ENCODE measurements at places on chromosomes 7 and 10.

DNA sequence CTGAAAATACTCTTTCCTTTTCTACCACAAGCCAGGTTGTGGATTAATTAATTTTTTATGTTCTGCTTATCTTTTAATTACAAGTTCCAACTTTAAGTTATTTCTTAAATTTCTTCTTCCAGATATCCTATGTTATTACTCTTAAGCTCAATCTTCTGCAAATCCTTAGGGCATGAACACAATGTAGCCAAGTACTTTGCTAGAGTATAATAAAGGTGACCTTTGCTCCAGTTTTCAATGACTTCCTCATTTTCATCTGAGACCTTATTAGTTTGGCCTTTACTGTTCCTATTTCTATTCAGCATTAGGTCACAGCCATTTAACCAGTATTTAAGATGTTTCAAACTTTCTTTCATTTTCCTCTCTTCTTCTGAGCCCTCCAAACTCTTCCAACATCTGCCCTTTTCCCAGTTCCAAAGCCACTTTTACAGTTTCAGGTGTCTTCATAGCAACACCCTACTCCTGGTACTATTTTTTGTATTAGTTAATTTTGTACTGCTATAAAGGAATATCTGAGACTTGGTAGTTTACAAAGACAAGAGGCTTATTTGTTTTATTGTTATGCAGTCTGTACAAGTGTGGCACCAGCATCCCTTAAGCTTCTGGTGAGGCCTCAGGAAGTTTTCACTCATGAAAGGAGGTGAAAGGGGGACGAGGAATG is 886.2 kb upstream of the GHITM start:
- DNase-seq = no peak

GRCh38 chr10:98253499-98253898 is 14.5 kb downstream of the LOXL4 start:
- no peak for DNase-seq

DNA sequence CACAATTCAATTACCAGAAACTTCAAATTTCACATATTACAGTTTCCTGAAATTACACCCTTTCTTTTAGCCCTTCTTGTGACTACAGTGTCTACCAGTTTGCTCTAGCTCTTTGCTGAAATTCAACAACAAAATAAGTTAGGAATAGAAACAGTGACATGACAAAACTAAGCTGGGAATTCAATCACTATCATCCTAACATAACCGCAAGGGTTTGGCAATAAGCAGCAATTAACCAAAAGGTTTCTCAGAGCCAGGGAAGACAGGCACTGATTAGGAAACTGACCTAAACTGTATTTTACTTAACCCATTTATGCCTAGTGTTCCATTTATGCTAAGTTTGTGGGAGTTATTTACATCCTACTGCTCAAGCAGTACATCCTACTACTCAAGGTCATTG is 31.3 kb downstream of the HIBADH start:
- DNase-seq = no peak

DNA sequence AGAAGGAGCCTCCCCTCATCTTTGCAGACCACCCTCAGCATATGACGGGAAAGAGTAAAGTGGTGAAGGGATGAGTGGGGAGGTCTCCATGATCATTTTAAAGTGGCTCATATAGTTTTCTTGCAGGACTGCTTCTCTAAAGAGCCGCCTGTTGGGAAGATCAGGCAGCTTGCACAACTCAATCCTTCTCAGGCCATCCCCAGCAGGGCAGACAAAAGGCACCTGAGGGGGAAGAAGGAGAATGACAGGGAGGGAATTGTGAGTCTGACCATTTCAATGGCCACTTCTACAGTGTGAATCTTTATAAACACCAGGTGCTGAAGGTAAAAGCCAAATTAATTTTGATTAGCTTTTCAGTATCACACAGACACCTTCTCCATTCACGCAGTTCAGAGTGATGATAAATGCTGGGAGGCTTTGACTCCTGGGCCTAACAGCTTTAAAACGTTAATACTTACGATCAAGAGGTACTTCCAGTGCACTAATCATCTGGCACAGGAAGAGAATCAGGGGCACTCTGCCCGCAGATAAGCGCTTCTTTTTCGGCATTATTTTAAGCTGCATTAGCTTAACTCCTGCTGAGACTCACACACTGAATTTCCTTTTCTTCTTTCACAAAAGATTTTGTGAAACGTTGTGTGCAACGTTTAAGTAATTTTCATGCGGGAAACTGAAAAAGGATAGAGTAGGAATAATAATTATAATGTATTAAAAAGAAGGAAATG is 109.5 kb upstream of the LAMB4 start:
- DNase-seq = no peak

GRCh38 chr7:55534262-55534915 is 37.9 kb downstream of the VOPP1 start:
- peak; percentile 70 for DNase-seq

GRCh38 chr10:54368984-54369383 is 432.0 kb downstream of the PCDH15 start:
- DNase-seq = no peak

GRCh38 chr10:88500656-88501055 is 82.5 kb downstream of the RNLS start:
- no peak for DNase-seq

DNA sequence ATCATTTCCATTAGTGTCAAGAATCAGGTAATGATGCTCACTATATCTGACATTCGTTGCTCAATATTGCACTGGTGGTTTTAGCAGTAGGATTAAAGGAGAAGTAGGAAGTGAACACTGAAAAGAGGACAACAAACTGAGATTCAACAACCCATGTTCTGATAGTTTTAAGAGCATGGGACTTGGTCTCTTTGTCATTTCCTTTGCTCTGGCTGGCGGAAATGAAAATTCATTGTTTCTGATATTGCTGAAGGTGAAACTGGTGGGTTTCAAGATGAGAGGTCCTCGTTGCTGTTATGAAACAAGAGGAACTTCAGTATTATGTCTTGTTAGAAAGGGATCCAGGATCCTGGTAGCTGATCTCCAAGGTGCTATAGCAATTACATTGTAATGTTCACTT is 129.0 kb downstream of the DNAH11 start:
- DNase-seq = no peak

DNA sequence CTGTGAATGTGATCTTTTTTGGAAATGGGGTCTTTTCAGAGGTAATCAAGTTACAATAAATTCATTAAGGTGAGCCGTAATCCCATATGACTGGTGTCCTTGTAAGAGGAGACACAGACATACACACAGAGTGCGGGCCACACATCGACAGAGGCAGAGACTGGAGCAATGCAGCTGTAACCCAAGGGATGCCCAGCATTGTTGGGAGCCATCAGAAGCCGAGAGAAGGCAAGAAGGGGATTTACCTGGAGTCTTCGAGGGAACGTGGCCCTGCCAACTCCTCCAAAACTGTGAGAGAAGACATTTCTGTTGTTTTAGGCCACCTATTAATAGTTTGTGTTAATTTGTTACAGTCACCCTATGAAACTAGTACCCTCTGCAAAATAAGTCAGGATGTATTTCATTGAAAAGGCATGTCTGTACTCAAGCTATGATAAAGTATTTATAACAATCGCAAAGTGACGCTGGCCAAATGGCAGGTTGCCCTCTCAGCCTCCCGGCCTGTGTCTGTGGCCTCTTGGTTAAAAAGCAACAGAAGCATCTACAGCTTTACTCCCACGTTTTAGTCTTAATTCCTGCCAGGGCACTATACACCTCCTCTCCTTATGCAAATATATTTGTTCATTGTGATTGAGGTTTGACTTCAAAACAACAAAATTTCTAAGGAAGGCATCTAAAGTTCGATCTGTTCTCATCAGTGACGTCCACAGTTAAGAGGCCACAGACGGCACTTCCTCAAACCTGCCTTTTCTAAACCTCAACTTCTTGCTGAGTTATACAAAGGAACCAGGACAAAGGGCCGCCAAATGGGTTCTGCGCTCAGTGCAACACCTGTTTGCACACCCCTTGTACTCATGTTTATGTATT is 46.8 kb downstream of the HIPK2 start:
- DNase-seq = no peak

- no peak for DNase-seq
Measured at GRCh38 chr7:50466815-50467585, 16.9 kb upstream of the FIGNL1 start.

DNA sequence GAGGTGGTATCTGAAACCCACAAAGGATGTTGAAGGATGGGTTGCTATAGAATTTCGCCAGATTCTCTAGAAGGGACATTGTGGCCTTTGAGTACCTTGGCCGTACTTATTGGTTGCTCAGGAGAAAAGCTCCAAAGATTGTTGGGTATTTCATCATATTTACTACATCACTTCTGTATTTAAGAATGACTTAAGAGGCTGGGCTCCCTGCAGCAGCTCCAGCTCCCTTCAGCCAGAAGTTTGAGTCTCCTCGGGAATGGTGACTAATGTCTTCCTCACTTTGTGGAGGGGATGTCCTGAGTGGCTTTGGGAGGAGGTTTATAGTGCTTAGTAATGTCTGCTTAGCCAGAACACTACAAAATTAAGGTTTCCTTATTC is 18.1 kb downstream of the MINDY4 start:
- no peak for DNase-seq

- DNase-seq = no peak
Measured at GRCh38 chr10:132497861-132498561, 39.6 kb upstream of the INPP5A start.

GRCh38 chr7:157952841-157953645 is 616.2 kb downstream of the DNAJB6 start:
- no peak for DNase-seq

- no peak for DNase-seq
Measured at GRCh38 chr7:47885309-47885986, 62.8 kb downstream of the PKD1L1 start.

DNA sequence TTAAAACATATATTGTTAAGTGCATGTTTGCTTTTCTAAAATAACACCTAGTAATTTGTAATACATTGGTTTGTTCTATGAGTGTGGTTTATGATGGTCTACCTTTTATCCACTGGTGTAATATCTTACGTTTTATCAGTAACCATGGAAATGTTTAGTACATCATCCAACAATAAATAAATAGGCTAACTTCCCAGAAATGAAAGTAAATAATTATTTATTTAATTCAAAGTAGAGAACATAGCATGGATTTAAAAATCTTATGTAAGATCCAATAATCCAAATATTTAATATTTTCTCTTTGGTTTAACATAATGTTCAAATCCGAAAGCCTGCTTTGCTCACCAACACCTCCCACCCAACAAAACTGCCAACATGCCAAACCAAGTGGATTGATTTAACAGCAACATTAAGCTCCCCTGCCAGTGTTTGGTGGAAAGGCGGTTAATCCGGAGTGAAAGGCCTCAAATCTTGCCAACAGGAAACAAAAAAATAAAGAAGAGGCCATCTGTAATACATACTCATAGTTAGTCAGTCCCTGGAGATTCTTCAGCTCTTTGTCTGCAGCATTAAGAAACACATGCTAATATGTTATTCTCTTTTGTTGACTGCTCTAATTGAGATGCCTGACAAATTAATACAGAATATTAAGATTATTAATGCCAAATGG is 897.8 kb downstream of the CNTNAP2 start:
- DNase-seq = no peak

GRCh38 chr7:151139071-151139790 is 28.3 kb downstream of the GBX1 start:
- no peak for DNase-seq

DNA sequence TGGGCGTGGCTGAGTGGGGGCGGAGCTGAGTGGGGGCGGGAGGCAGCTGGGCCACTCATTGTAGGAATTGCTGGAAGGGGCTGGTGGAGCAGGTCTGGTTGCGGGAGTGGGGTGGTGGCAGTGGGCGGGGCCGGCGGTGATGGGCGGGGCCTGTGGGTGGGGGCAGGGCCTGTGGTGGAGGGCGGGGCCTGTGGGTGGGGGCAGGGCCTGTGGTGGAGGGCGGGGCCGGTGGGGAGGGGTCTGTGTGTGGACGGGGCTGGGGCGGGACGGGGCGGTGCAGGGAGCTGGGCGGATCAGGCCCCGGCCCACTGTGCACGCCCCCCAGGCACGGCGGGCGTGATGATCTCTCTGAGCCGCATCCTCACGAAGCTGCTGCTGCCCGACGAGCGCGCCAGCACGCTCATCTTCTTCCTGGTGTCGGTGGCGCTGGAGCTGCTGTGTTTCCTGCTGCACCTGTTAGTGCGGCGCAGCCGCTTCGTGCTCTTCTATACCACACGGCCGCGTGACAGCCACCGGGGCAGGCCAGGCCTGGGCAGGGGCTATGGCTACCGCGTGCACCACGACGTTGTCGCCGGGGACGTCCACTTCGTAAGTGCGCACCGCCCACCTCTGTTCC is 14.0 kb downstream of the SLC29A4 start:
- peak; percentile 69 for DNase-seq

GRCh38 chr10:79982362-79982800 is 33.5 kb upstream of the SFTPD start:
- DNase-seq = peak; percentile 22

DNA sequence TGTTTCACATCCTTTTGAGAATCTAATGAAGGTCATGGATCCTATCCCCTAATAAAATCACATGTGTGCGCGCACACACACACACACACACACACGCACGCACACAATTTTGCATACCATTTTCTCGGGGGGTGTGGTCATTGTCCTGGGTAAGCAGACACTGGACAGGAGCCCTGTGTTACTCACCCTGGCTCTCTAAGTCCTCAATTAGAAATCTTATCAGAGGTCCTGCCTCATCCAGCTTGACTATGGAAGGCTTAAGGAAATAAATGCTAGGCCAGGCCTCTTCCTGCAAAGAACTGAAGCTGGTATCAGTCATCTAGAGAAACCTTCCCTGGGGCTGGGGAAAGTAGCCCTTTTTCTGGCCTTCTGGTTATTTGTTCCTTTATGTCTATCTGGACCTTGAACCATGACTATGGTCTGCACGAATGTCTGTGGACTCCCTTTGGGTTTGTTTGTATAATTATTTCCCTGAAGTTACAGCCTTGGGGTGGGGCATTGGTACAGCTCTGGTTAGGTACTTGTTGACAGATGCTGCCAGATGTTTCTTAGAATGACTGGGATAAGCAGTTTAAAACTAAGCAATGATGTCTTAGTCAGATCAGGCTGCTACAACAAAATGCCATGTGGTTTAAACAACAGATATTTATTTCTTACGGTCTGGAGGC is 208.5 kb downstream of the CCDC3 start:
- no peak for DNase-seq

DNA sequence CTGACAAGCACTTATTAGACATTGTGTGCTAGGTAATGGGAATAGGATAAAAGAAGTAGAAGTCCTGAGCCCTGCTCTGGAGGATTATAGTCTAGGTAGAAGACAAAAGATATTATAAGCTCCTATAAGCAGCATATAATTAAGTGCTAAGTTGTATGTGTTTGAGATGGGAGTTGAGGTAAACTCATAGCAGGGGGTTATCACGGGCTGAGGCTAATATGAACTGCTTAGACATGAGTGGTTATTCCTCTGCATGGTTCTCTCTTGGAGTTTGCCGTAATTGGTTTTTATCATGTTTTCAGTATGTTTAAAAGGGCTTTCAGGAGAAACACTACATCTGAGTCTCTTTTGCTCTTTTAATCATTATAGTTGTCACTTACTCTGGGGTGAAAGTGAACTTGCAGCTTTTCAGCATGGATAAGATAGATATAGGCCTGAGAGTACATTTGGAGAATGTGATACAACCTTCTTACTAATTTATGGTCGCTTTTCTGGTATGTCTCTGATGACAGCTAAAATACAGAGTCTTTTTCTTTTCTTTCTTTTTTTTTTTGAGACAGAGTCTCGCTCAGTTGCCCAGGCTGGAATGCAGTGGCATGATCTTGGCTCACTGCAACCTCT is 39.0 kb downstream of the SMNDC1 start:
- DNase-seq = no peak

Measured in stimulated activated CD4-positive, alpha-beta T cell treated with anti-CD3 and anti-CD28 coated beads, Interleukin-2, amount 100 ng/mL, for 24 hours (primary cell).